ENCODE measurements at places on chromosomes 7 and 10. TPM values are rescaled to one million over a fixed set of nuclear protein-coding genes. Genes with fewer than 3 reads are reported as not detected.

TAS2R3 gene
- not detected for polyA plus RNA-seq

SPDYE16 gene
- 0.11 TPM for polyA plus RNA-seq

CDHR3 gene
- polyA plus RNA-seq: 0.36 TPM

LDB3 gene
- polyA plus RNA-seq: 0.13 TPM

SPDYE6 gene
- polyA plus RNA-seq: 0.36 TPM

SLC18A3 gene
- not detected for polyA plus RNA-seq

HOXA10 gene
- 0.70 TPM for polyA plus RNA-seq

Data from IgD-negative memory B cell (primary cell).